ENCODE measurements at places on chromosomes 16 and 17. TPM values are rescaled to one million over a fixed set of nuclear protein-coding genes. Genes with fewer than 3 reads are reported as not detected.

DNA sequence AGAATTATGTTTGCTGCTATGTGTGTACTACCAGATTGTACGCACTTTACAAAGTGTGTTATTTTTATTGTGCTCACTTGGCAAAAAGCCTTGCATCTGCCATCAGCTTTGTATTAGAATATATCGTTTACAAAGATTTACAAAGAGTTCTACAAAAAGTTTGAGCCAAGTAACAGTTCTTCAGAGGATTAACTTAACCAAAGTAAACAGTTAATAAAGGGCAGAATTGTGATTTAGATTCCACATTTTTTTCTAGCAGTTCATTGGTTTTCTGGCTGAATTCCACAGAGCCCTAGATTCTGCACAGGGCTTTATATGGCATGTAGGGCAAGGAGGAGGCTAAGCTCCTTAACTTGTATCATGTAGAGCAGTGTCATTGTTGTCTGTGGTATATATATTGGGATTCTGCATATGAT is 29.4 kb downstream of the UTP18 start:
- no peak for DNase-seq

DNA sequence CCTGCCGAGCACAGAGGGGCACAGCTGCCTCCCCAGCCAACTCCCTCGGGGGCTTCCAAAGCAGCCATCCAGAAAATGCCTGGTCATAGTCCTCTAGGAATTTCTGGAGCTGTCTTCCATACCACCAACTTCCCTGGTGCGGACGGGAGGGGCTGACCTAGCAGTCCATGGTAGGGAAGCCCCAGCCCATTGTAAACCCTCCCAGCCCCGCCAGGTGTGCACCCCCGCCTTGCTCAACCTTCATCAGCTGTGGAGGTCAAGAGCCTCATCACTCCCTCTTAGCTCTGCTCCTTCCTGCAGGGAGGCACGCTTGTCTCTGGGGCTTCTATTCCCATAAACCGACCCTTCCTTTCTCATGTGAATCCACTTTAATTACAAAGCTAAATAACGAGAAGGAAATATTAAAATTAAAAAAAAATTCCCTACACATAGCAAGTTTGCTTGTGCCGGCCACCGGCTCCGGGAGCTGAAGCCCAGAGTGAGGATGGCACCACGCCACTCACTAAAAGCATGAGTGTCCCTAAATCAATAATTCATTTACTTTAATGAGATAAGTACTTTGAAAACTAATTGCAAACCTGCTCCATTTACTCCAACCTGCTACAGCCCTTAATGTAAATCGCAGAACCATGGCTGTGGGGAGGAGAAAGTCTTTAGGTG is 181.4 kb downstream of the ENGASE start:
- no peak for DNase-seq

The NPIPA2 gene
- polyA plus RNA-seq = 11.6 TPM

DNA sequence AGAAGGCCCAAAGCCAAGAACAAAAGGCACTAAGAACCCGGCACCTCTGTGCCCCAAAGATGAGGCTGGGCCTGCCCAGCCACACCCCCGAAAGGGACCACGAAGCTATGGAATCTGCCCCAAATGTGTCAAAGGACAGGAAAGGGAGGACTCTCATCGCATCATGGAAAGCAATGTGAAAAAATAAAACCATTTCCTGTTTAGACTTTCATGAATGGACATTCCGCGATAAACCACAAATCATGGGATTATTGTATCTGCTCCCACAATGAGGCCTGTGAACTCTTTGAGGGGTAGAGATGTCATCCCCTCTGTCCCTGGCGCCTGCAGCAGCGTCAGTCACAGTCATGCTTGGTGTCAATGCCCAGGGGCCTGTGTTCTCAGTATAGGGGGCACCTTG is 135.0 kb downstream of the COPRS start:
- peak; percentile 46 for DNase-seq

DNA sequence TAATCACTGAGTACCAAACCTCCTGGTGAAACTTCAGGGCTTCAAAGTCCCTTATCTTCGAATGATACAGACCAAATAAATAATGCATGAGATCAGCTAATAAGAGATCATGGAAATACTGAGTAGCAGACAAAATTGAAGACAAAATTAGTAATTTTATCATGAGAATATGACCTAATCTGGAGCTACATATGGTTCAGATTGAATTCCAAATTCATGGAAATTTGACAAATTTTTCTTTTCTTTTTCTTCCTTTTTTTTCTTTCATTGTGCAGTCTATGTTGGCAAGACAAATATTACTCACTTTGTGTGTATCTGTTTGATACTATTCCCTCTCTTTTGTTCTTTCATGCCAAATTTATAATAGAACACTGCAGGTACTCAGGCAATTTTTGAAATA is 218.1 kb upstream of the KCNJ16 start:
- DNase-seq = no peak

DNA sequence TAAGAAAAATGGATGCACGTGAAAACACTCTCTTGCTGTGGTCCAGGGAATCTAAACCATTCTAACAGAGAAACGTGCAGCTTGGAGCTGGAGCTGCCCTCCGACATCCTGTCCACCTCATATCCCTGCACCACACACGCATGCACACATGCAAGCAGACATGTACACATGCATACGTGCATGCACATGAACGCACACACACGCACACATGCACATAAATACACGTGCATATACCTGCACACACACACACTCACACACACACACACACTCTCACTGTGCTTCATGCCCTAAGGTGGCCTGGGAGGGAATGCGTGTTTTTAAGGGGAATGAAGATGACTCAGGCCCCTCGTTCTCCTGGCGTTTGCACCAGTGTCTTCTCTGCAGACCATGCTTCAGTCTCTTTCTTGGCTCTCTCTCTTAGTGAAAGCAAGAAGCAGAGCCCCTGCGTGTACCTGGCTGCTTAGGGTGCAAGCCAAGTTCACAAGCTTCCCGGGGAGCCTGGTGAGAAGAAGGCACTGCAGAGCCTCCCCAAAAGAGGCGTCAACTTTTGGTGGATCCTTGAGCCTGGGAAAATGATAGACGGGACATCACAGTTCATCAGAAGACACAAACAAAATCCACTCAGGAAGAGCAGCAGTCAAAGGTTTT is 72.8 kb downstream of the GOSR1 start:
- no peak for DNase-seq

DNA sequence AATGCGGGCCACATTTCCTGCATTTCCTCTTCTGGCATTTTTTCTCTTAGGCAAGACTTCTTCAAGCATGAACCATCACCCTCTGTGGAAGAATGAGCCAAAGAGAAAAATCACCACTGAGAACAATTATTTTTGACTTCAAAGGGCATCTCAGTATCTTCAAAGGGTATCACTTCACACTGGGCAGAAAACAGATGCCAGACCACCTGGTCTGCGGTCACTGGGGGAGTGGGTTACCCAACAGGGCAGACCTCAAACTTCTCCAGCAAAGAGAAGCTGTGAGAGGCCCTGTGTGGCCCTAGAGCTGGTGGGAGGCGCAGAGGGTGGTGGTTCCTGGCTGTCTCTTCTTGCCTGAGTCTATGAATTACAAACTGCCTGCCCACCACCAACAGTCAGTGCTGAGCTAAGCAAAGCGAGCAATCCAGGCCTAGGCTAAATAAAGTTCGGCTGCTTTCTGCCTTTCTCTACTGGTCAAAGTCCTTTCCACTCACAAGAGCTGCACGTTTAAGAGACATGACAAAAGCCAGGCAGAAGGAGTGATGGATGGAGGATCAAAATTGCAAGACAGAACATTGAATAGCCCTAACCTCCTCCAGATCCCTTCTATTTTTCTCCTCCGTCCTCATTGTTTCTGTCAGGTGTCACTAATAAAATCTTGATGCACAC is 602.7 kb upstream of the CDH5 start:
- no peak for DNase-seq

The OTOP3 gene
- not detected for polyA plus RNA-seq

- DNase-seq = no peak
These were observed 92.6 kb downstream of the DNAH17 start for GRCh38 chr17:78484271-78485246.

- no peak for DNase-seq
These were observed 170.2 kb downstream of the HS3ST3B1 start for GRCh38 chr17:14471052-14471451.

DNA sequence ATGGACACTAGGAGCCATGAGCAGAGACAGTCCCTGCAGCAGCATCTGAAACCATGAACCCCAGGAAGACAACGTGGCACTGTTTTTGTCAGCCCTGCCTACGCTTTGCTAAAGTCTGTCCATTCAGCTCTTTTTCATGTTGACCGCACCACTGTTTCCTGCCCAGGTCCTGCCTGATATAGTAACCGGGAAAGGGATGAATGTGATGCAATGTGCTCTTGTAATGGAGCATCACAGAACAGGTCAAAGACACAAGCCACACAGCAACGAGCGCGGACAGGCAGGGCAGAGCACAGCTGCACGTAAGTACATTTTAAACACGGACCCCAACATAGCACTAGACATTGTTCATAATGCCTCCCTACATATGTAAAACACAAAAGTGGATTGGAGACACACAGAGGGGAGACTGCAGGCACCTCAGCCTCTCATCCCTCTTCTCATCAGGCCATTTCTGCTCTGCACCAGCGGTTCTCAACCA is 16.9 kb upstream of the TNFRSF13B start:
- no peak for DNase-seq

DNA sequence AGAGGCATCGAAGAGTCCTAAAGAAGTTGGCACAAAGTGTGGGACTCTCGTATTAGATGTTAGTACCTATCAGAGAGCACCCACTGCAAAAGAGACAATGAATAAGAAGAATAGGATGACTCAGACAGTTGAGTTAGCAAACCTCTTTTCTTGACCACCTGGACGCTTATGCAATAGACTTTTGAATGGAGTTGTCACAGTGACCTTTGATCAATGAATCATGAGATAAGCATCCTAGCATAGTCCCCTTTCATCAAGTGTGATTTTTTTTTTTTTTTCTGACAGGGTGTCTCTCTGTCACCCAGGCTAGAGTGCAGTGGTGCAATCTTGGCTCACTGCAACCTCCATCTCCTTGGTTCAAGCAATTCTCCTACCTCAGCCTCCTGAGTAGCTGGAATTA is 1417.9 kb upstream of the GOT2 start:
- no peak for DNase-seq

The UNC13D gene
- polyA plus RNA-seq = 6.3 TPM

DNA sequence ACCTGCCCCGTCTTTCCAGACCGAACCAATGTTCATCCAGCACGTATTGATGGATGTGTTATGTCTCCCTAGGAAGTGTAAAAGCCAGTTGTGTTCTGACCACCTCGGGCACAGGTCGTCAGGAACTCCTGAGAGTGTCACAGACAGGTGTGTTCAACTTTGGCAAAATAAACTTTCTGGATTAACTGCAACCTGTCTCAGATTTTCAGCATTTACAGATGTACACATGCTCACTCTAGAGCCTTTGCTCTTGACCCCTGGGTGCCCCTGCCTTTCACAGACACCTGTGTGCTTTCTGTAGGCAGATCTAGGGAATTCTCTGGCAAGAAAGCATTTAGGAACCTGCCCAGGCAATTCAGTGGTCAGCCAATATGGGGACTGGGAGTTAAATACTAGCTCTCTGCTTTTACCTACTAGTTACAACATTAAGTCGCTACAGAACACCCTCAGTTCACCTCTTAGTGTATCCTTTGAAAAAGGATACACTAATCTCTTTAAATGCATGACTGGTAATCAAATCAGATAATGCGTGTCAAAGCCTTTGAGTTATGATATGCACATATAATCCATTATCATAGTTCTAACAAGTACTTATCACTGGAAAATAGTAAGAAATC is 188.9 kb downstream of the CPPED1 start:
- no peak for DNase-seq

DNA sequence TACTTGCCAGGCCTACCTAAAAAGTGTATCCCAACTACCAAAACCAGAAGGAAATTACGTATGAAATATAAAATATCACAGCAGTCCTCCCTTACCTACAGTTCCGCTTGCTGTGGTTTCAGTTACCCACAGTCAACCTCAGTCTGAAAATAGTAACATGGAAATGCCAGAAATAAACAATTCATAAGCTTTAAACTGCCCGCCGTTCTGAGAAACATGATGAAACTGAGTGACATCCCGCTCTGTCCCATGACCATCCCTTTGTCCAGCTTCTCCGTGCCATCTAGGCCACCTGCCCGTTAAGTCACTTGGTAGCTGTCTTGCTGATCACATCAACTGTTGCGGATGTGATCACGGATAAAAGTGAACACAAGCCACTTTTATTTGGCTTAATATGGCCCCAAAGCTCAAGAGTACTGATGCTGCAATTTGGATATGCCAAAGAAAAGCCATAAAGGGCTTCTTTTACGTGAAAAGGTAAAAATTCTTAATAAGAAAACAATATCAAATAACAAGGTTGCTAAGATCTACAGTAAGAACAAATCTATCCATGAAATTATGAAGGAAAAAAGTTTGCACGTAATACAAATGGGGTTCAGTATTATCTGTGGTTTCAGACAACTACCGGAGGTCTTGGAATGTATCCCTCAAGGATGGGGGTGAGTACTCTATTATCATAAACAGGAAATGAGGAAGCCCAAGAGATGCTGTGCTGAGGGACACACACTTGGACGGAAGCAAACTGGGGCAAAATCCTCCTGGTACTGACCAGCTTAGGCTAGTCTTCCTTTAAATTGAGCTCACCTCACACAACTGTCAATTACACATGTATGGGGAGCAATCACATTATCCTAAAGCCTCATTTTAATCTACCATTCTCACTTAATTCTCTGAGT is 8.2 kb downstream of the USP22 start:
- DNase-seq = no peak

- peak; percentile 97 for DNase-seq
These were observed at the start of gene ZCCHC14 for GRCh38 chr16:87492721-87493607. TSS of gene ZCCHC14 (minus strand) at chr16:87493024. CDS start at chr16:87492238, 786 bp downstream.

DNA sequence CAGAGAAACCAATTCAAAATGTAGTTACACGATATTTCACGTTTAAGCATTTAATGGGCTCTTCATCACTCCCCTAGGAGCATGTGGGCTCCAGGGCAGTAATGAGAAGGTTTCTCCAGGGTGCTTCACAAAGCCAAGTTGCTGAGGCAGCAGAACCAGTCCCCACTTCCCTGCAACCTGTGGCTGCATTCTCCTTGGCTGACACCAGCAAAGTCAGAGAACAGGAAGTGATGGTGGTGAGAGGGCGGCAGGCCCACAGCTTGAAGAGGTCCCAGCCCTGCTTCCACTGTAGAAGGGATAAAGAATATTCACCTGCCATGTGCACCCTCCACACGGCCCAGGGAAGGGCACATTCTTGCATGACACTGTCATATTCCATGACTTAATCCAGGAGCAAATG is 133.2 kb downstream of the CBLN1 start:
- DNase-seq = no peak
